ENCODE measurements at places on chromosomes 1 and 21. TPM values are rescaled to one million over a fixed set of nuclear protein-coding genes. Genes with fewer than 3 reads are reported as not detected.

DNA sequence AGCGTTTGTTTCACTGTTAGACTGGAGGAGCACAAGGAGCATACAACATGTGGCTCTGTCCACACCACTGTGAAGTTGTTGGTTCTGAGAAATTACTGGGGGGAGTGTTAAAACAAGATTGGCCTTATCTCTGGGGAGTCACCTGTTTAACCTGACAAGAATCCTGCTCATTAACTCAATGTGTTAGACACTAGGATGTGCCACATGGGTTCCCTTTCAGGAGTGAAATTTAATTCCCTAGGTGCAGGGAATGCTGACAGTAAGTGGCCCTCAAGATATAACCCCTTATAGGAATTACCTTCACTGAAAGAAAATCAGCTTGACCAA is 45.8 kb upstream of the WNT2B start:
- H3K4me3 ChIP-seq = peak overlapping the region; percentile 28
- H3K27me3 ChIP-seq = no peaks in the 10 kb centered on the region
- H3K4me1 ChIP-seq = peaks cover 45% of the 10 kb centered on the region
- no peaks in the 10 kb centered on the region for H3K36me3 ChIP-seq
- no peak for DNase-seq
- H3K27ac ChIP-seq = no peak overlapping the region

DNA sequence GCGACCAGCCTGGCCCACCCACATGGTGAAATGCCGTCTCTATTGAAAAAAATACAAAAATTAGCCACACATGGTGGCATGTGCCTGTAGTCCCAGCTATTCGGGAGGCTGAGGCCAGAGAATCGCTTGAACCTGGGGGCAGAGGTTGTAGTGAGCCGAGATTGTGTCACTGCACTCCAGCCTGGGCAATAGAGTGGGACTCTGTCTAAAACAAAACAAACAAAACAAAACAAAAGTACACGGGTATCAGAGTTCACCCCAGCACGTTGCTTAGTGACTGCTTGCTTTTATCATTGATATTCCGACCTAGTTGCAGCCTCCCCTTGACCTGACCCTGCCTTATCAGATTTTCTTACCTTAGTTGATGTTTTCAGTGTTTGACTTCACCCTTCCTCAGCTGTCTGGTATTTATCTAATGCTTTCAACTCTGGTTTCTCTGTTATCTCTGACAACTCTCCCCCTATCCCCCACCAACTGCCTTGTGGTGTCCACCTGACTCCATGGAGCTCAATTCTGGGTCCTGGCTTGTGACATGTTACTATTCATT is 5.1 kb downstream of the TLCD4 start:
- H3K4me1 ChIP-seq = no peaks in the 10 kb centered on the region
- no peaks in the 10 kb centered on the region for H3K27me3 ChIP-seq
- H3K36me3 ChIP-seq = no peaks in the 10 kb centered on the region
- DNase-seq = no peak
- H3K4me3 ChIP-seq = no peak overlapping the region

- H3K27me3 ChIP-seq = no peaks in the 10 kb centered on the region
- H3K36me3 ChIP-seq = no peaks in the 10 kb centered on the region
- DNase-seq = no peak
- no peak overlapping the region for H3K4me3 ChIP-seq
These were observed 32.1 kb downstream of the ALPL start for GRCh38 chr1:21541329-21541728.

DNA sequence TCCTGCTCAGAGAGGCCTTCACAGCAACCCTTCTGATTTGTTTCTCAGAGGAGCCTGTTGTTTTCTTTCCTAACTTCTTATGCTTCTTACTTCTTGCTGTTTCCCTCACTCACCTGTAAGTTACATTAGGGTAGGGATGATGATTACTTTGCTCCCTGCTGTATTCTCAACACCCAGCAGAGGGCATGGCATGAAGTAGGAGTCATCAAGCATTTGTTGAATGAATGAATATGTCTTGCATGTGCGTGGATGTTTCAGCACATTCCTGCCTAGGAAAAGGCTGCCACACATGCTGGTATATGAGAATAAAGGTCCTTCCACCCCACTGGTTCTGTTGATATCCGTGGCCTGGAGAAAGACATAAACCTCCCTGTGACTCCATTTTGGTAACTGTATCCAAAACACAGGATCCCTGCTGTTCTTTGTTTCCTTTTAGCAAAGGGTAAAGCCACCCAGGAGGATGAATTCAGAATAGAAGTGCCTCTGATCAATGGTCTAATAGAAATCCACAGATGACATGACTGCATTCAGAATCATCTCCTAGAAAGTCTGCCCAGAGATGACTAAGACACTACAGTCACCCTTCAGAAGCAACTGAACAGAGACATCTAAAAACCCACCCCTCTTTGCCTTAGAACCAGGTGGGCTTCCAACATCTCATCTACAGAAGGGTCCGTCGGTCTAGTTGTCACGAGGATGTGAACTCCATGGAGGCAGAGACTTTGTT is 168.8 kb downstream of the ZSCAN20 start:
- H3K36me3 ChIP-seq = no peaks in the 10 kb centered on the region
- DNase-seq = peak; percentile 76
- H3K27me3 ChIP-seq = no peaks in the 10 kb centered on the region
- H3K27ac ChIP-seq = no peak overlapping the region
- no peak overlapping the region for H3K4me3 ChIP-seq

DNA sequence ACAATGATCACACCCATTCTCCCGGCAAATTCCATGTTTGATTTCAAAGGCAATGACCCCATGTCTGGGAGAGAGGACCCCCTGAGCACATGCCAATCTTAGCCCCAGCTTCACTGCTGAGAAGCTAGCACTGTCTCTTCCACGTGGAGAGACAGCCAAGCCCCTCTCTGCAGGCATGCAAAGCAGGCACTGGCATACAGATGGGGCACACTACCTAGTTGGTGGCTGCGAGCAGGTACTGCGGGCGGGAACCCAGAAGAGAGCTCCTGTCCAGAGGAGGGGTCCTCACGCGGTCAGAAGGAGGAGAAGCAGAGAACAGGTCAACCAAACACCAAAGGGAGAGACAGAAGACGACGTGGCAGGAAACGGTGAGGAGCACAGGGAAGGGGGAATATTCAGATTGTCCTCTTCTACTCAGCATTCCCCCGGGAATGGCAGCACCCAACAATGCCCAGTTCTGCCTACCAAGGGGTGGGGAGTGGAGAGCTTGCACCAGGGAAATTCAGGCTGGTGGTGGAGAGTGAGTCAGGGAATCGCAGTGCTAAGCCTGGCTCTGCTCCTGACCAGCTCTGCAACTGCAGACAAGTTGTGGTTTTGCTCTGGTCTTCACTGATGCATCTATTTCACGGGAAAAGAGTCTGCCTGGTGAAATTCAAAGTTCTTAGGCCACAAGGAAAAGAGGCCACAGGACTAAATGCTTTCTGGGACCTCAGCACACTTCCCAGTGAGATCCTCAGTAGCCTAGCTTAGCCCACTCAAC is 48.1 kb upstream of the GOLT1A start:
- H3K27me3 ChIP-seq = no peaks in the 10 kb centered on the region
- H3K27ac ChIP-seq = no peak overlapping the region
- H3K4me1 ChIP-seq = no peaks in the 10 kb centered on the region
- no peaks in the 10 kb centered on the region for H3K36me3 ChIP-seq
- no peak overlapping the region for H3K4me3 ChIP-seq

GRCh38 chr21:38847556-38847955 is 41.8 kb downstream of the ETS2 start:
- H3K4me1 ChIP-seq = peaks cover 9% of the 10 kb centered on the region
- no peak overlapping the region for H3K4me3 ChIP-seq
- H3K27ac ChIP-seq = no peak overlapping the region
- DNase-seq = no peak

- no peaks in the 10 kb centered on the region for H3K27me3 ChIP-seq
- no peak for DNase-seq
- no peak overlapping the region for H3K4me3 ChIP-seq
- no peaks in the 10 kb centered on the region for H3K4me1 ChIP-seq
- no peak overlapping the region for H3K27ac ChIP-seq
- no peaks in the 10 kb centered on the region for H3K36me3 ChIP-seq
These were observed 142.0 kb downstream of the ZNF648 start for GRCh38 chr1:181919542-181919941.

DNA sequence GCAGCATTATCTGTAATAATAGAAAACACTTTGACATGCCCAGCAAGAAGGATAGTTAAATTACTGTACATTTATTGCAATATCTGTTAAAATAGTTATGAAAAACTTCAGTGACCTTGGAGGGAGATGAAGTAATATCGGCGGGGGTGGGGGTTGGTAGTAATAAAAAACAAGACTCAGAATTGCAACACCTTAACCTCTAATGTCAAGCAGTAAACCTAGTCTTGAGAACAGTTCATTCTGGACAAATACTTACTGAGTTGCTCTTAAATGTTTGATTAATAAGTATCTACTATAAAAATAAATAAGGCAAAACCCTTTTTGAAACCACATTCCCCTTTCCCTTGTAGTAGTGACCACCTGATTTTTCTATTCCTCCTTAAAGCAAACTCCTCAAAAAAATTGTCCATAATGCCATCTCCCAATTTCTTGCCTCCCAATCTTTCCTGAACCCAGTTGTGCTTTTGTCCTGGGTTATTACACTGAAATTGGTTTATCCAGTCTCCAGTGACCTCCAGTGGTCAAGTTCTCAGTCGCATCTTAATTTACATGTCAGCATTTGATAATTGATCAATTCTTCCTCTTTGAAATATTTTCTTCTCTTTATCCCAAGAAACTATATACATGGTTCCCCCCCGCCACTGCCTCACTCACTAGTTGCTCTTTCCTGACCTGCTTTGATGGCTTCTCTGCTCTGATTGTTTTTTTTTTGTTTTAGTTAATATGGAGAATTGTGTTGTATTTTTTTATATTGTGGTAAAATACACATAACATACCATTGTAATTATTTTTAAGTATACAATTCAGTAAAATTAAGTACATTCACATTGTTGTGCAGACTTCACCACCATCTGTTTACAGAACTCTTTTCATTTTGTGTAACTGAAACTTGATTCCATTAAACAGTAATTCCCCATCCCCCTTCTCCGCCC is 36.8 kb downstream of the RAP1A start:
- no peak overlapping the region for H3K27ac ChIP-seq
- H3K4me1 ChIP-seq = peaks cover 66% of the 10 kb centered on the region
- H3K4me3 ChIP-seq = no peak overlapping the region

DNA sequence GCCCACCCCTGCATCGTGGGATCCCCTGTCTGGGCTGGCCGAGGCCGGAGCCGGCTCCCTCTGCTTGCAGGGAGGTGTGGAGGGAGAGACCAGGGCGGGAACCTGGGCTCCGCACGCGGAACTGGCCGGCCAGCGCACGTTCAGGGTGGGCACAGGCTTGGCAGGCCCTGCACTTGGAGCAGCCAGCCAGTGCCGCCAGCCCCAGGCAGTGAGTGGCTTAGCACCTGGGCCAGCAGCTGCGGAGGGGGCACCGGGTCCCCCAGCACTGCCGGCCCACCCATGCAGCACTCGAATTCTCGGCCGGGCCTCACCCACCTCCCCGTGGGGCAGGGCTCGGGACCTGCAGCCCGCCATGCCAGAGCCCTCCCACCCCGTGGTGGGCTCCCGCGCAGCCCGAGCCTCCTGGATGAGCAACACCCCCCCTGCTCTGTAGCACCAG is 422.6 kb downstream of the AMY1C start:
- H3K27me3 ChIP-seq = no peaks in the 10 kb centered on the region
- no peak overlapping the region for H3K4me3 ChIP-seq
- no peak overlapping the region for H3K27ac ChIP-seq
- no peak for DNase-seq
- H3K36me3 ChIP-seq = no peaks in the 10 kb centered on the region
- no peaks in the 10 kb centered on the region for H3K4me1 ChIP-seq

DNA sequence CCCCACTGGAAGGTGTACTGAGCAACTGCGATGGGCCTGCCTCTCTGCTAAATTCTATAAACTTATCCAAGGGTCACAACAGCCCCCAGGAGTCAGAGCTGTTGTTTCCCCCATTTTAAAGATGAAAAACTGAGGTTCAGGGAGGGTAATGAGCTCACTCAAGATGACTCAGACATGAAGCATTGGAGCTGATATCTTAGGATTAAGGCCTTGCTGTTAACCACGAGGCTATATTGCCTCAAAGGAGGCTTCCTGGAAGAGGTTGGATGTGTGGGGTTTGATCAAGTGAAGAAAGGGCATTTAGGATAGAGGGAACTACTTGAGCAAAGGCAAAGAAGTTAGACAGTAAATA is 6.7 kb downstream of the LDLRAP1 start:
- DNase-seq = no peak
- H3K4me1 ChIP-seq = peaks cover 20% of the 10 kb centered on the region
- H3K27ac ChIP-seq = no peak overlapping the region
- H3K4me3 ChIP-seq = no peak overlapping the region
- H3K27me3 ChIP-seq = no peaks in the 10 kb centered on the region

DNA sequence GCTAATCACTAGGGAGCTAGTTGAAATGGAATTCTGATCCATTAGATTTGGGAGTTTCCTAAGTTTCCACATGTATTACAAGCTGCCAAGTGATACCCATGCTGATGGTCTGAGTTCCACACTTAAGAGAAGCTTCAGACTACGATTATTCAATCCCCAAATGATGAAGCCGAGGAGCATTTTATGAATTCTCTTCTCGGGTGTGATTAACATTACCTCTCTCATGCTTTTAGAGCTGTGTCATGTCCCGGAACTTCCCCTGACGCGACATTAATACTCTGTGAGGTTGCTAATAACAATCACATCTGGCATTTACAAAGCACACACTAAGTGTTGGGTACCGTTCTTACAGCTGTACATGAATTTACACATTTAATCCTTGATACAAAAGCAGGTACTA is 63.0 kb downstream of the KCNJ15 start:
- no peaks in the 10 kb centered on the region for H3K36me3 ChIP-seq
- no peaks in the 10 kb centered on the region for H3K4me1 ChIP-seq
- H3K4me3 ChIP-seq = no peak overlapping the region
- DNase-seq = no peak

- no peak overlapping the region for H3K27ac ChIP-seq
- no peaks in the 10 kb centered on the region for H3K4me1 ChIP-seq
- DNase-seq = no peak
- H3K36me3 ChIP-seq = peaks cover 8% of the 10 kb centered on the region
These were observed 84.3 kb downstream of the UCK2 start for GRCh38 chr1:165911609-165912281.

- H3K36me3 ChIP-seq = peaks cover 9% of the 10 kb centered on the region
- peaks cover 21% of the 10 kb centered on the region for H3K4me1 ChIP-seq
- H3K27me3 ChIP-seq = no peaks in the 10 kb centered on the region
- peak overlapping the region; percentile 79 for H3K4me3 ChIP-seq
These were observed 652 bp downstream of the HAX1 start for GRCh38 chr1:154272999-154273563.

DNA sequence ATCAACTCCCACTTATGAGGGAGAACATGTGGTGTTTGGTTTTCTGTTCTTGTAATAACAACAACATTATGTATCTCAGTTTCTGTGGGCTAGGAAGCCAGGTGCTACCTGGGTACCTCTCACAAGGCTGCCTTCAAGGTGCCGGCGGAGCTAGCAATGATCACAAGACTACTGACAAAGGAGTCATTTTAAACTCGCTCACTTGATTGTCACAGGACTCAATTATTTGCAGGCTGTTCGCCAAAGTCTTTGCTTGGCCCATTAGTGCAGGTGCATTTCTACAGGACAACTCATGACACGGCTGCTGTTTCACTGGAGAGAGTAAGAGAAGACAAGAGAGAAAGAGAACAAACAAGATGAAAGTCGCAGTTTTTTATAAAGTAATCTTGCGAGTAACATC is 1237.4 kb upstream of the TMPRSS15 start:
- no peak overlapping the region for H3K27ac ChIP-seq
- no peaks in the 10 kb centered on the region for H3K27me3 ChIP-seq
- DNase-seq = no peak
- H3K4me1 ChIP-seq = no peaks in the 10 kb centered on the region
- no peaks in the 10 kb centered on the region for H3K36me3 ChIP-seq

The AMY2B gene
- 5.3 TPM for total RNA-seq

The GNG12 gene
- not detected for total RNA-seq

The CGN gene
- total RNA-seq = 0.22 TPM

The E2F2 gene
- total RNA-seq = 8.0 TPM

The SLC44A3 gene
- not detected for total RNA-seq

All from Karpas-422 (cell line).